ENCODE measurements at places on chromosomes 7 and 10.

DNA sequence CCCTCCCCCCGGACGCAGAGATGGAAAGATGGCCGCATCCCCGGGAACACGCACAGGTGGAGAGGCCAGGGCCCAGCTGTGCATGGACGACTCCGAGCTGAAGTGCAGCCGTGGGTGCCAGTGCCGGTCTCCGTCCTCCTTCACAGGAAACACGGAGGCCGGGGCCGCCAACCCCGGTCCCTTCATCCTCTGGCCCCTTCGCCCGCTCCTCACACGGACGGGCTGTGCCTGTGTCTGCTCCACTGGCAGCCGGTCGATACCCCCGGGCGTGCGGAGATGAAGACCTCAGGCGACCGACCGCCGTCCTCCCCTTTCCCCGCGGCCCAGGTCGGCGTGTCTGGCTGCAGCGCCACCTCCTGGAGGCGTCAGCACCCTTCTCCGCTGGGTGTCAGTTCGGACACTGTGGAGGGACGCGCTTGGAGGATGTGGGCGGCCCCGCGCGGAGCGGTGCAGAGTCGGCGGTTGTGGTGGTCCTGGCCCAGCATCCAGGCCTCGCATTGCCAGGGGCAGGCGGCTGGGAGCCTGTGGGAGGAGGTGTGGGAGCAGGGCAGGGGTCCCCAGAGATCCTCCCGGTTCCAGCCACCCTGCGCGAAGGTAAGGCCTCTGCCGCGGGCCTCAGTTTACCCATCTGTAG is 9.9 kb downstream of the ZNF511 start:
- no peak for DNase-seq

GRCh38 chr10:55144001-55144400 is 343.0 kb upstream of the PCDH15 start:
- DNase-seq, result no peak

- no peak for DNase-seq
These were observed 67.4 kb downstream of the PLXNA4 start for GRCh38 chr7:132508724-132509353.

- DNase-seq, result no peak
These were observed 13.6 kb downstream of the WBP1L start for GRCh38 chr10:102757323-102757722.

GRCh38 chr7:178444-178843 is 13.9 kb upstream of the FAM20C start:
- no peak for DNase-seq

DNA sequence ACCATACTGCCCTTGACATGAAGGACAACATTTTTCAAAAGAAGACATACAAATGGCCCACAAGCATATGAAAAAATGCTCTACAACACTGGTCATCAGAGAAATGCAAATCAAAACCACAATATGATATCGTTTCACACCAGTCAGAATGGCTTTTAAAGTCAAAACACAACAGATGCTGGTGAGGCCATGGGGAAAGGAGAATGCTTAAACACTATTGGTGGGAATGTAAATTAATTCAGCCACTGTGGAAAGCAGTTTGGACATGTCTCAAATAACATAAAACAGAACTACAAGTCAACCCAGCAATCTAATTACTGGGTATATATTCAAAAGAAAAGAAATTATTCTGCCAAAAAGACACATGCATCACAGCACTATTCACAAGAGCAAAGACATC is 4.2 kb upstream of the NT5C3A start:
- no peak for DNase-seq

GRCh38 chr7:73988197-73988596 is 39.8 kb upstream of the ELN start:
- DNase-seq, result no peak

DNA sequence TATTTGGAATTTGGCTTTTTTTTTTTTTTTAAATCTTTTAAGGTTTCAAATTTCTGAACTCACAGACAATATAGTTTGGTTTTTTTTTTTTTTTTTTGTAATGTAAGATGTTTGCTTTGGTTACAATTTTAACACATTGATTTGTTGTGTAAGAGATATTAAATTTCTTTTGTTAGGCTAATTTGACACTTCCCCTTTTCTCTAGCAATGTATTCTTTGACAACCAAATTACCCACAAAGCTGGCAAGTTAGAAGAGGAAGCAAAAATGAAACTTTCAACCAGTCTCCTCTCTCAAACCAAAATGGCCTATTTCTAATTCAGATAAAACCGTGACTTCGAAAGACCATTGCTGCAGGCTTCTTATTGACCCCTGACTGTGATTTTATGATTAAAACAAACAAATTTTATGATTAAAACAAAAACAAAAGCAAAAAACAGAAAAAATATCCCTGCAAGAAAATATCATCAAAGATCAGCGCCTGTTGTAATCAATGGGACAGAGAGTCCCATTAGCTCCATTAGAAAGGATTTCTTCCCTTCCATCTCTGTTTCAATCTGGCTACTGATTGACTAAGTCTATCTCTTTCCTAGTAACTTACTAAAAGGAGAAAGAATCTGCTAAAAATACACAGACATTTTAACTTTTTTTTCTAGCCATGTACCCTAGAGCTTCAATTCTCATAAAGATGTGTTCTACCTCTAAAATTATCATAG is 489.2 kb downstream of the MDFIC start:
- no peak for DNase-seq

DNA sequence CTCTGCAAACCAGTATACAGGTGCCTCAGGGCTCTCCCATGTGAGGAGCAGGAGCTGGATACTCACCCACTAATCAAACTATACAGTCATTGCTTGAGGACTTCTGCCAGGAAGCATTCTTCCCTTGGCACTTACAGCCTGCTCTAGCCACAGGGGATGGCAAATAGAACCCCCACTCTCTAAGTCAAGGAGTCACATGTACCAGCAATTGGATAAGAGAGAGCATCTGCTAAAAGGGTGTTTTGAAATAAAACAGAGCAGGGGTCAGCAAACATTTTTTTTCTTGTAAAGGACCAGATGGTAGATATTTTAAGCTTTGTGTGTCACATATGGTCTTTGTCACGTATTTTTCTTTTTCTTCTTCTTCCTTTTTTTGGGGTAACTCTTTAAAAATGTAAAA is 865.2 kb upstream of the GHITM start:
- no peak for DNase-seq

DNA sequence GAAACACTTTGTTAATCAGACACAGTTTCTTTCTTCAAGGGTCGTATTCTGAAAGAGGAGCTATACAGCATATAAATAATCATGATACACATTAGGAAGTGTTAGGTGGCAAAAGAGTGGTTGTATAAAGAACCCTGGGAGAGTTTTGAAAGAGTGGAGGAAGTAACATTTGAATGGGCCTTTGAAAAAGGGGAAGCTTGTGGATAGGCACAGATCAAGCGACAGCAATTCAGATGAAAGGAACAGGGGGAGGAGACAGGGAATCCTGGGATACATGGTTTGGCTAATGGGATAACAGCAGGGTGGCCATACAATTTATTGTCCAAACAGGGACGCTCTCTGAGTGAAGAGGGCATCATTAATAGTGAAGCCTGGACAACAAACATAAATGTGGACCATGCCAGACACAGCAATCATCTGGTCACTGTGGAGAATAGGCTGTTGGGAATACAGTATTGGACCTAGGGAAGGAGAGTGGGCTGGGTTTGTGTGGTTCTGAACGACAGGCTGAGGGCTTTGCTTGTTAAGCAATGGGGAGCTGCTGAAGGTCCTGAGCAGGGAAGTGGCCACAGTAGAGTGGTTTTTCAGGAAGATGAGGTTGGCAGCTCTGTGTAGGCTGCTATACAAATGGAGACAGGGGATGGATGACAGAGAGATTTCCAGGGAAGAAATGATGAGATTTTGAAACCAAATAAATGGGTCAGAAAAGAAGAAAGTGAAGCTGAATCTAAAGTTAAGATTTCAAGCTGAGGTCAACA is 75.9 kb downstream of the ICA1 start:
- no peak for DNase-seq

DNA sequence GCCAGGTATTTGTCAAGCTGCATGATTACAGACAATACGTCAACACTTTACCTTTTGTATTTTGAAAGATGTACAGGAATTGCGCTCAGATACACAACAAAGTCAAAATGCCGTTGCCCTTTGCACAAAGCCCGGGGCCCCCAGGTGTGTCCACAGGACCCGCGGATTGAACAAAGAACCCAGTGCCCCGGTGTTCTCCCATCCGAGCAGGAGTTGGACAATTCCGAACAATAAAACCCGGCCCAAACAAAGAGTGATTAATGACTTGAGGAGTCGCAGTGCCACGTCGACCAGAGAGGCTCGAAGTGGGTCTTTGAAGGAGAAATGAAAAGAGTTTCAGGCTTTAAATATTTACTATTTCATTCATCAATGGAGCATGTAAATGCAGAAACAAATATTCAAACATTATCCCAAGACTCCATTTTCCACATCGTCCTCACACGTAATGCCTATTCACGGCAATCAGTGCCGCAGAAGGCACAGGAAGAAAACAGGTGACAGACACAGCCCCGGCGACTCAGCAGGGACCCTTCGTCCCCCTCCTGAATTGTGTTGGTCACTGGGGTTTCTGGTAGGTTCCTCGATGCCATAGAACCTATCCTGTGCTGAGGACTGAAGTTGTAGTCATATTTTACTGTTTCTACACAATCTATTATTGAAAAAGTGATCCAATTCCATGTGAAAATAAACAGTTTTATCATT is 70.9 kb upstream of the MGMT start:
- DNase-seq, result no peak

DNA sequence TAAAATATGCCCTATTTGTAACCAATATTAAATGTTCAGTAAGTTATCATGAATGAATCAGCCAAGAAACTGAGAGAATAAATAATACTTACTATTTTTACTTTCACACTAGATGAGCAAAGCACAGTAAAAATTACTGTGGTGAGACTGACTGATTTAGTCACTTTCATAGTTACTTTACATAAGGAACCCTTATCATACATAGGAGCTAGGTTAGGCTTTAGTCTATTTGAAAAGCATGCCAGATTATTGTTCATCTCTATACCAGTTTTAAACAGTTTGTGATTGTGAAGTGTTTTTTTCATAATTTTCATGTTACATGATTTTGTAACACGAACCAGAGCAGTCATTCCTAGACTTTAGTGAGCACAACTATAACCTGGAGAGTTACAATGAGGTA is 80.7 kb upstream of the MAGI2 start:
- DNase-seq, result no peak

DNA sequence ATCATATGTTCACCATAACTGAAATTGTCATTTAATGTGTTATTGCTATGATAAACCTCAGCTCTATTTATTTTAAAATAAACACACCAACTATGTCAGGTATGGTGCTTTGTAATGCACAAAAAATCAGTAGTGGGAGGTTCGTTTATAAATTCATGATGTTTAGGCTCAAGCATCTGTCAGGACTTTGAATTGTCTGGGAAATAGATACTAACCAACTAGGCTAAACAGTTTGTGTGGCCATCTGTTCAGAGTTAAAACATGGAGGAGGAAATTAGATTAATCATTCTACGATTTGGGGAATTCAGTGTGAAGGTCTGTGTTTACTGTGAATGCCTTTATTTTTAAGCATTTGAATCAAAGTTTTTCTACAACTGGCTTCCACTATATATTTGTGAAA is 212.6 kb upstream of the FZD8 start:
- no peak for DNase-seq

DNA sequence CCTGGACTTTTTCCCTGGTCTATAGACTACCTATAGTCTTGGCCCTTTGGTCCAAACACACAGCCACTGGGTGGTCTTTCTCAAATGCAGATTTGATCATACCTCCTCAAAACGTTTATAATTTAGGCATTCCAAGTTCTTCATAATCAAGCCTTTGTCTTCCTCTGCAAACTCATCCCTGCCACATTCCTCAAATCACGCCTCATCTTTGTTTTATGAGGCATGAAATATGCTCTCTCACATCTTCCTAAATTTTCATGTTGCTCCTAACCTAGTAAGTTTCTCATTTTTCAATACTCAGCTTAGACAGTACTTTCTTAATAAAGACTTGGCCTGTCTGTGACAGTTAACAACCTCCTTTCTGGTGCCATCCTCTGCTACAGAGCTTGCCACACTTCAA is 10.9 kb upstream of the HERC4 start:
- DNase-seq, result no peak

DNA sequence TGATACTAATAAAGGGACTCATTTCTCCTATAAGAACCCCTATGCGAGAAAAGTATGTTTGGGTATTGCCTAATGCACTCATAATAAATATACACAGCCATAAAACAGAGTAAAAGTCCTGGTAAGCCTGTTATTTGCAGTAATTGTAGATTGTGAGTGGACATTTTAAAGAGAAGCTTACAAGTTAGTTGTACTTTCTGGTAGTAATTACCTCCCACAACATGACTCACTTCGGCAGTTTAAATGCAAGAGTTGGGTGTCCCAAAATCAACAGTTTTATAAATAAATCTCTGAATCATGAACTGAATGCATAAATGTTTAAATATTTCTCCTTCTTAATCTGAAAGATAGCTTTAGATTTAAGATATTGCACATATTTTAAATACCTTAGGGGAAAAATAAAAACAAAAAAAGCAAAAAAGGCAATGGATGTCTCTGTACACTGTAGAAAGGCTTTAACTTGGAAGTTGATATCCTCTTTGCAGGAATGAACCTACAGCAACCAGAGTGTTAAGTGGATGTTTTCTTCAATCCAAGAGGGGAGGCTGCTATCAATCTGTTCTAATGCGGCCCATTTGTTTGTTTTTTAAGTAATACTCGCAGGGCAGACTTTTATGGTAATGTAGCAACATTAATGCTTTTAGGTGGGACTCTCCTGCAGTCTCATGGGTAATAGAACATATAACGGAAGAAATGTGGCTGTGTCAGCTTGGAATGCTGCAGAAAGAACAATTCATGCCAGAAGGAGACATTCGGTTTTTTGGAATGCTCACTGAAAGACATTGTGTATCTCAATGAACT is 57.3 kb upstream of the ZEB1 start:
- DNase-seq, result no peak

GRCh38 chr7:30971840-30972563 is 8.2 kb downstream of the GHRHR start:
- DNase-seq, result no peak

DNA sequence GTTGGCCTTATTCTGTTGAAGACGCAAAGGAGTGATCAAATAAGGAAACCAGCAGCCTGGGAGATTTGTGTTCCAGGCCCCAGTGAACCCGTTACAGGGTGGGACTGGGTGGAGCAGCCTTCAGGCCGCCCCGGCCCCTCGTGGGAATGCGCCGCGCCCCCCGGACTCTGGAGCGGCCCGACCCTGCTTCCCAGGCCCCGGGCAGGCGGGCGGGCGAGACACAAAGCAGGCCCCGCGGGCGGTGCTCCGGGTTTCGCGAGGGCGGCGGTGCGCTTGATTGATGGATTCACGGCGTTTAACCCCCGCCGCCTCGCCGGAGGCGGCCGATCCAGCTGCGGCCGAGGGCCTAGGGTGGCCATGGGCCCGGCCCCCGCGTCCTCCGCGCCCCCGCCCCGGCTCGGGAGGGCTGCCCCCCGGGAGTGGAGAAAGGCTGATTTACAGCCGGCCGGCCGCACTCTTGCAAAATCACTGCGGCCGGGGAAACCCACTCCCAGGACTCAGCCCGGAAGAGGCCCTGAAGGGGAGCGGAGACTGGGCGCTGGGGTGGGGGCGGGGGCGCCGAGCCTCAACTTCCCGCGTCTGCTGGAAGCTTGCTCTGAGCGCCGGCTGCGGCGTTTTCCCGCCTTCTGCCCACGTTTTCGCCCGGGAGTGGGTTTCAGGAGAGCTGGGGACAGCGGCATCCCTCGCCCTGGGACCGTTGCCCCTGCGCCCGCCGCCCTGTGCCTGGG is 299.6 kb upstream of the NFE2L3 start:
- DNase-seq, result no peak

Measured in HTR-8/SVneo (cell line).